Memory B cell (primary cell): ENCODE measurements at places on chromosomes 5 and 9.

DNA sequence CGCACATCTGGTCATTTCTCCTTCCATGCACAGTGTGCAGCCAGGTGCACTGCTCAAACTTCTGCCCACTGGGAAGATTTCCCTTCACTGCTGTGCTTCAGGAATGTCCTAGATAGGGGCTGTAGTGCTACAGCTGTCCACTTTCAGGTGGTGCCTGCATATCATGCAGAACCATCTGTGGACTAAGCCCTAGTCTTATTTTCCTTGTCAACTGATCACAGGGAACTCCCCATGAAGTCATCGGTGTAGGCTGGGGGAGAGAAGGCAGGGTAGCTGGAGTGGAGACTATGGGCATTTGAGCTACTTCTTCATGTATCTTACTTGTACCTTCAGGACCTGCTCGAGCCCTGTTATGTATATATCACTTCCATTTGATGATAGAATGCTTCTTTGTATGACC lies 150.9 kb upstream of the PLCXD3 start:
- no peak for DNase-seq

- no peak for DNase-seq
Observed at GRCh38 chr9:108688051-108688450, 167.7 kb downstream of the ACTL7B start.

GRCh38 chr9:36594213-36594612 lies 21.5 kb downstream of the MELK start:
- DNase-seq: no peak

DNA sequence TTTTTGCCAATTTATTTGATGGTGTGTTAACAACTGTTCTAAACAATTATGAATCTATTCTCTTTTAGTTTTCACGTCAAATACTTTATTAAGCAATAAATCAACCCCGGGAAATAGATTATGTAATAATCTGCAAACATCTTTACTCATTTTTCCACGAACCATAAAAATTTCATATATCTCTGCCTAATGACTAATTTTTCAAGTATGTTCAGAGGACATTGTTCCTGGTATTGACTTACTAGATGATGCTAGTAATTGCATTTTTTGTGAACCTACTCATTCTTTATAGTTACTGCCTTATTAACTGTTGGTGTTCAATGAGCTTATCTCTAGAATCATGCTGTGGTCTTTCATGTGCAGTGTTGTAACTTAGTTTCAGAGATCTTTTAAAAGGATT lies 41.0 kb upstream of the FBN2 start:
- DNase-seq: no peak

- no peak for DNase-seq
Observed at GRCh38 chr9:76730801-76731200, 33.4 kb upstream of the PCA3 start.
